ENCODE measurements at places on chromosomes 5 and 9. TPM values are rescaled to one million over a fixed set of nuclear protein-coding genes. Genes with fewer than 3 reads are reported as not detected.

EQTN gene
- not detected for total RNA-seq

HOMER1 gene
- total RNA-seq = 2.4 TPM

PCA3 gene
- total RNA-seq = not detected

KCNMB1 gene
- not detected for total RNA-seq

AK1 gene
- 23.2 TPM for total RNA-seq

PSAT1 gene
- total RNA-seq = 75.0 TPM

GM2A gene
- total RNA-seq = 19.9 TPM

LRRC70 gene
- 1.4 TPM for total RNA-seq

SPARC gene
- total RNA-seq = 1,594 TPM

RAB3C gene
- total RNA-seq = not detected

SMIM33 gene
- total RNA-seq = not detected

DPYSL3 gene
- total RNA-seq = 147 TPM

GRXCR2 gene
- not detected for total RNA-seq

ANKRD33B gene
- total RNA-seq = 3.1 TPM

ADAMTS12 gene
- total RNA-seq = 135 TPM

BAAT gene
- not detected for total RNA-seq

EFNA5 gene
- total RNA-seq = 0.66 TPM

PKD2L2 gene
- total RNA-seq = not detected

SEMA5A gene
- 116 TPM for total RNA-seq

FOXD4L4 gene
- total RNA-seq = 0.14 TPM

RALGDS gene
- total RNA-seq = 16.4 TPM

IFNA5 gene
- total RNA-seq = not detected

PTPRD gene
- 4.6 TPM for total RNA-seq

SOX30 gene
- total RNA-seq = not detected

CTXN3 gene
- total RNA-seq = not detected

RNF224 gene
- total RNA-seq = not detected

GMCL2 gene
- not detected for total RNA-seq

KIF4B gene
- total RNA-seq = 0.14 TPM

F2RL1 gene
- total RNA-seq = 209 TPM

RLN1 gene
- total RNA-seq = not detected

STARD4 gene
- 348 TPM for total RNA-seq

AKNA gene
- total RNA-seq = 12.9 TPM

RRAGA gene
- total RNA-seq = 47.9 TPM

HARS2 gene
- 32.5 TPM for total RNA-seq

NTNG2 gene
- 1.1 TPM for total RNA-seq

LCN1 gene
- total RNA-seq = not detected

GZMA gene
- not detected for total RNA-seq

COL23A1 gene
- total RNA-seq = not detected

NMUR2 gene
- under 0.01 TPM for total RNA-seq

GTF3C5 gene
- total RNA-seq = 46.2 TPM

All from placental pericyte (primary cell).